ENCODE measurements at places on chromosomes 2 and 18.

- no peak for DNase-seq
These were observed 256.2 kb downstream of the TSN start for GRCh38 chr2:122011493-122012270.

- no peak for DNase-seq
These were observed 25.6 kb downstream of the DNPEP start for GRCh38 chr2:219362072-219362471.

DNA sequence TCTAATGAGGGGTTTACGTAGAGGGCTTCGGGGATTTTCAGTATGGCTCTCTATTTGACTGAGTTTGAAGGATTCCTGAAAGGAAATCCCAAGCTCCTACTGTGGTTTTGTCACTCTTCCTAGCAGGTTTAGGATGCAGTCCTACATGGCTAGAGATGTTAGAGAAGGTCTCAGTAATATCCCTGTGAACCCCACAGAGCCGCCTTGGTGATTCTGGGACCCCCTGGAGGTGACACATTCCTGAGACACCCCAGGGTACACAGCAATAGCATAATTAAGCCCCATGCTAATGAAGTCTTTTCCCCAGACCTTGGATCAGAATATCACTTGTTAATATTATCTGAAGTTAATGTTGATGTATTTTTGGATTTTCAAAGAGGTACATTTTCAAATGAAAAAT lies 103.8 kb downstream of the SNTG2 start:
- DNase-seq = no peak

- DNase-seq = no peak
These were observed 384.7 kb upstream of the ACVR2A start for GRCh38 chr2:147460155-147460554.

DNA sequence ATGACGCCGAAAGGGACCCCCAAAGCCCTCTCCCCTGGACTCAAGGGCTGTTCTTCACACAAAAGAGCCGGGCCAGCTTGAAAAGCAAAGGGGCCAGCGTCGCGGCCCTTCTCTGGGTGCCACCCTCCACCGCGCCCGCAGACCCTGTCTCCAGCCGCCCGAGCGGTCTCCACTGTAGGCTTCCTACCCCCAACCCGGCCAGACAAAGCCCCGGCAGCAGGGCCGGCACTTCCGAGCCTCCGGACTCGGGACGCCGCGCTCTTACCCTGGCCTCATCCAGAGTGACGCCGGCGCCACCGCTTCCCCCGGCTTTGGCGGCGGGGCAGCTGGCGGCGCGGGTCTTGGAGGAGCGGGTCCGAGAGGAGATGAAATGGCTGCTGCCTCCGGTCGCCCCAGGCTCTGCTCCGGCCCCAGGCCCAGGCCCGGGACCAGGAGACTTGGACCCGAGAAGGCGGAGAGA lies 603 bp downstream of the ATAD2B start:
- DNase-seq = peak; percentile 55

DNA sequence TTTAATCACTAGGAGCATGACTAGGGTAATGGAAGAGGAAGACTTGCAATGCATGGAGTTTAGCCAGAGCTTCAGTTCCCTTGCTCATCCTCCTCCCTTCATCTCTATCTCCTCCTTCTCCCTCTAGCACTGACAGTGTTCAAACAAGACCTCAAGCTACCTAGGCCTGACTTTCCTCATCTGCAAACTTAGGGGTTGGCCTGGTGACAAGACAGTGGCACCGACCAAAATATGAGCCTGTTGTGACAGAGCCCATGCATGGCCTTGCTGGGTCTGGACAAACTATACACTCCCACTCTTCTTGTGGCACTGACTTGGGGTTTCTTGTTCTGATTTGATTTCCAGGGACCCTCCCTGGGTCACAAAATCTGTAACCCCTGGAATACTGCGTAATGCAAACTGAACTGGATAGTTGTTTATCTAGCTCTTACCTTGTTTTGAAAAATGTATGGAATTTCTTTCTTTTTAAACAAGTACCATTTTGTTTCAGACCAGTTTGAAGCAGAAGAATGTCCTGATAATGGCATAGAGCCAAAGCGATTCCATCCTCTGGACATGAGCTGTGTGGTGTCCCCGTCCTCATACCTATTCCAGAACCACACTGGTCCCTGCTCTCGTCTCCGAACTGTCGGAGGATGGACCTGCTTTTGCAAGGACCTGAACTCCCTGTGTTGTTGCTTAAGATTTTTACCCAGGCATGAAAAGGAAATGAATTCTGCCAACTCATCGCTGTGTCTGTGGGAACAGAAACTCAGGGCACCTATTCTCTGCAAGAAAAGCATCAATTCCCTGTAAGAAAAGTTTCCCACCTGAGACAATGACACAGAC lies 33.4 kb upstream of the PPP4R1 start:
- no peak for DNase-seq

- peak; percentile 66 for DNase-seq
These were observed 71.1 kb upstream of the TFCP2L1 start for GRCh38 chr2:121356058-121356640.

DNA sequence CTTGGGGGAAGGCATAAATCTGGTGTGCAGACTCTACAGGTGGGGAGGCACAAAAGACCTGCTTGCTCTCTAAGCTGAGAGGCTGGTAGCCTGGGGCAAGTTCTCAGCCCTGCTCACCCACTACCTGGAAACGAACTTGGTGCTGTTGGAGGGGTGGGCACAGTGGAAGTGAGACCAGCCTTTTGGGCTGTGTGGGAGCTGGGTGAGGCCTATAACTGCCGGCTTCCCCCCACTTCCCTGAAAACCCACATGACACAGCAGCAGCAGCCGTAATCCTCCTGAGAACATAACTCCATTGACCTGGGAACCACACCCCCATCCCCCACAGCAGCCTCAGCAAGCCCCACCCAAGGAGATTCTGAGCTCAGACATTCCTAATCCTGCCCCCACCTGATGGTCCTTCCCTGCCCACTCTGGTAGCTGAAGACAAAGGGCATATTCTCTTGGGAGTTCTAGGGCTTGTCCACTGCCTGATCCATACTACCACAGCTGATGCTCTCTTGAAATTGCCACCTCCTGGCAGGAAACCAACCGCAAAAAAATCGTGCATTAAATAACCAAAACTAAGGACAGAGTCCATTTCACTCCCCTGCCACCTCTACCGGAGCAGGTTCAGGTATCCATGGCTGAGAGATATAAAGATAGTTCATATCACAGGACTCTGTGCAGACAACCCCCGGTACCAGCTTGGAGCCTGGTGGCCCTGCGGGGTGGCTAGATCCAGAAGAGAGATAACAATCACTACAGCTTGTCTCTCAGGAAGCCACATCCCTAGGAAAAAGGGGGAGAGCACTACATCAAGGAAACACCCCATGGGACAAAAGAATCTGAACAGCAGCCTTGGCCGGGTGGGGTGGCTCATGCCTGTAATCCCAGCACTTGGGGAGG lies 178.1 kb downstream of the NDUFA10 start:
- no peak for DNase-seq

DNA sequence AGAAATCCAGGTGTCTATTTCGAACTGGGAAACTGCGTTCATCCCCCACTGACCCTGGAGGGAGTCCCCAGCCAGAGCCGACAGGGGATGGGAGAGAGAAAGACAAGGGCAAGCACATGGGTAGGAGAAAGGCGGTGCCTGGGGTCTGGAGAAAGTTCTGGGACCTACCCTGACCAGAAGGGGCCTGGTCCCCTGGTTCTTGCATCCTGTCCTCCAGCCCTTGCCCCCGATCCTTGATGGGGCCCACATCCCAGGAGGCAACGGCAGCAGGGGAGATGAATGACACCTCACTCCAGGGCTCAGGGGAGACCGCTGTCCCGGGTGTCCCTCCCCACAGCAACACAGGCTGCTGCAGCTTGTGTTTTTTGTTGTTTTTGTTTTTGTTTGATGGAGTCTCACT lies 4.9 kb downstream of the ADCY3 start:
- no peak for DNase-seq

DNA sequence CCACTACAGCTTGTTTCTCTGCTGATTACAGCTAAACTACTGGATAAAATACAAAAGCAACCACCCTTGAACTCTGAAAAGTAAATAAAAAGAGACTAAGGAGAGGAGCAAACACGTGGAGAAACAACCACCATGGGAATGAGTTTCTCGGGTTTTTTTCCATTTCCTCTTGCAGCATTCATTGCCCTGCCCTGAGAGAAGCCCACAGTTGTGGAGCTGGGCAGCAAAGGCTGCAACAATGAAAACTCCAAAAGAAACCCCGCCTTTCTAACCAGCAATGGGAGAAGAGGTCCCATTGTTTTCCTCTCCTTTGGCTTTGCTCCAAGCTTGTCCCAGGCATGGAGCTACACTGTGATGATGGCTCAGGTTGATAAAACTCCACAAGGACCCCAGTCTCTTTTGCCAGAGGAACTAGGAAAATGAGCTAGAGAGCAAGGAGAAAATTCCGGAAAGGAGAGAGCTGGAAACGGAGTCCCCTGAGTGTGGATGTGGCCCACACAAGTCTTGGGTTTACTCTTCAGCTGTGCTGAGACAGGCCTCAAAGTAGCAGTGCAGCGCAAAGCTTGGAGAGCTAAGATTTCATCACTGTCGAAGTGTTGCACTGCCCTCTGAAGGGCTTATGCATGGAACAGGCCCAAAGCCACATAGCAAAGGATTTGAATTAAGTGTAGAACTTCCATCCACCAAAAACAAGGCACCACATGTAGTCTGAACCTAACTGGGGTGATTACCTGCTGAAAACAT lies 20.9 kb downstream of the NAPG start:
- DNase-seq = no peak

- no peak for DNase-seq
These were observed 95.7 kb downstream of the BIRC6 start for GRCh38 chr2:32452338-32453064.

GRCh38 chr18:46220116-46220515 lies 115.9 kb downstream of the HAUS1 start:
- DNase-seq = peak; percentile 63

DNA sequence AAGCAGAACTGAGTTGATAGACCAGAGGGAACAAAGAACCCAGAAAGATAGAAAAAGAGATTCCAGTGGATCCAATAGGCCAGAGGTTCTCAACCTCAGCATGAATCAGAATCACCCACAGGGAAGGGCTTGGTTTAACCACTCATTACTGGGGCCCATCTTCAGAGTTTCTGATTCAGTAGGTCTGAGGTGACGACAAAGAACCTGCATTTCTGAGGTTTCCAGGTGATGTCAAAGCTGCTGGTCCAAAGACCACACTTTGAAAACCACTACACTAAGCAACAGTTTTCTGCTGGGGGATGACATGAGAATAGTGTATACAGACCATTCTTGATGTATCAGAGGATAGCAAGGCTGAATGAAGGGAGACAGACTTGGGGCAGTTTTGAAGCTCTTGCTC lies 296.9 kb upstream of the STON1 start:
- DNase-seq = no peak

GRCh38 chr2:152466041-152466440 lies 131.1 kb downstream of the FMNL2 start:
- DNase-seq = peak; percentile 17

DNA sequence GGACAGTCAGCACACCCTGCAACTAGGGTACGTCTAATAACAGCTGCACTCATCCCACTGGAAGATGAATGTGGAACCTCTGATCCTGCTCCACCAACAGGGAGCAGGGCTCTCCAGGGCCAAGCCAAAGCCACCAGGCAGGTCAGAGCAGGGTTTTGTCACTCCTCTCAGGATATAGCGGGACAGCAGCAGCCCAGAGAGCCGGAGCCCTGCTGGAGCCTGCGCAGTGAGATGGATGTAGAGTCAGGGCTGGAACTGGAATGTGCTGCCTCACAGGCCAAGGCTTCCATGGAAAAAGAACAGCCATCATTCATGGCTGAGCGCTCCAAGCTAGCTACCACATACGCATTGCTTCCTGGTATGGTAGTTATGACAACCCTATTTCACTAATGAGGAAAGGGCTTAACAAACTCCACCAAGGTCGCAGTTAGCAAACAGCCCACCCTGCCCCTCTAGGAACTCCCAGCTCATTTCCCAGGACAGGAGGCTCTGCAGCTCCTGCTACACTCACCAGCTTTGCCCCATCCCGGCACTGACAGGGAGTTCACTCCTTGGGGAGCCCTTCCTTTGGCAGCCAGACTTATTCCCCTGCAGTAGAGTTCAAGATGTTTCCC lies 85.2 kb downstream of the HS1BP3 start:
- no peak for DNase-seq

- no peak for DNase-seq
These were observed 1296.6 kb upstream of the DDX18 start for GRCh38 chr2:116517936-116518335.

- no peak for DNase-seq
These were observed 87.8 kb downstream of the ACOXL start for GRCh38 chr2:110820128-110820527.

GRCh38 chr18:54080858-54081257 lies 143.6 kb downstream of the MBD2 start:
- DNase-seq = no peak

- peak; percentile 28 for DNase-seq
These were observed 162.0 kb downstream of the LTBP1 start for GRCh38 chr2:33108483-33109443.

DNA sequence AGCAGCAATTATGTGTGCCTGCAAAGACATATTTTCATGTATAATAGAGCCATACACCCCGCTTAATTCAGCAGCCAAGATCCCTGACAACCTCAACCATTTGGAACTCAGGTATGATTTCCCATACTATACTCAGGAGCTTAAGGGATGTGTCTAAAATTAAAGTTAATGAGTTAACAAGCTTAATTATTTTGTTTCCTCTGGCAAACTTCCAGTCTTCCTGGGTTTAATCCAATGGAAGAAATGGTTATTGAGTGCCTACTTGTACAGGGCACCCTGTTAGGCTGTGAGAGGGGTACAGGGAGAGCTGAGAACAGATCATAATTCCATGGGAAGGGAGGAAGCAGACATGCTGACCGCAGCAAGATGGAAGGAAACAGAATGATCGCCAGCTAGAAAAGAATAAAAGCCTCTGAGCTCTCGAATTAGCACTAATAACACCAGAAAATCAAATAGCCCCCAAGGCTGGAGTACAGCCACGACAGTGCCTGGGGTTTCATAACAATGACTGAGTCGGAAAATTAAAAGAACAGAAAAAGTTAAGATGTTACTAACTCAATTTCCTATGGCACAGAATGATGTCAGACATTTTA lies 20.8 kb upstream of the CEP68 start:
- DNase-seq = no peak

- peak; percentile 37 for DNase-seq
These were observed 325.6 kb upstream of the VRK2 start for GRCh38 chr2:57720728-57721627.

- DNase-seq = peak; percentile 49
These were observed 10.5 kb downstream of the MAP3K2 start for GRCh38 chr2:127377262-127377661.

GRCh38 chr2:219514196-219514761 lies at the start of gene ASIC4:
TSS of gene ASIC4 (plus strand) at chr2:219514482. CDS start at chr2:219514725, 243 bp downstream.
- DNase-seq = peak; percentile 52

DNA sequence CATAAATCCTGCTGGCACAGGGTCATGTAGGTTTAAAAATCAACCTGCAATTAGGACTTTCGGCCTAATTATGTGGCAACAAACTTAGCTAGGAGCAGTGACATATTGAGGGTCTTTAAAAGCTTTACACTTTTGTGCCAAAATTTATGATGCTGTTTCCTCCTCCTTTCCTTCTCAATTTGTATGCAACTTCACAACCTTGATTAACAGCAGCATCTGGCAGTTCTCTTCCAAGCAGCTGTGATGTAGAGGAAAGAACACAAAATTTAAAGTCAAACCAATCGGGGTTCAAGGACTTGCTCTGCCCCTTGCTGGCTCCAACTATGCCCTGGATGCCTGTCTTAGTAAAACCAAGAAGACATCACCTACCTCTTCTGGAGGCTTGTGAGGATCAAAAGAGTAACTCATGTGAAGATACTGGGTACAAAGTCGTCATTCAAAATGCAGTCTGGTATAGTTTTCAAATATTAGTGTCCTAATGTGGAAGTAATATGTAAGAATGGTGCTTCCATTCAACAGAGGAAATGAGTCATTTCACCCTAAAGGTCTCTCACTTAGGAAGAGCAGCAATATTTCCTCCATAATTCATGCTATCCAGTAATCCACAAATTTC lies 94.7 kb downstream of the ANKRD44 start:
- DNase-seq = no peak
